ENCODE measurements at places on chromosomes 12 and 14.

GRCh38 chr12:63090716-63091115 is 60.3 kb downstream of the AVPR1A start:
- DNase-seq = no peak

GRCh38 chr12:127787544-127787943 is 479.4 kb upstream of the TMEM132C start:
- DNase-seq = no peak

DNA sequence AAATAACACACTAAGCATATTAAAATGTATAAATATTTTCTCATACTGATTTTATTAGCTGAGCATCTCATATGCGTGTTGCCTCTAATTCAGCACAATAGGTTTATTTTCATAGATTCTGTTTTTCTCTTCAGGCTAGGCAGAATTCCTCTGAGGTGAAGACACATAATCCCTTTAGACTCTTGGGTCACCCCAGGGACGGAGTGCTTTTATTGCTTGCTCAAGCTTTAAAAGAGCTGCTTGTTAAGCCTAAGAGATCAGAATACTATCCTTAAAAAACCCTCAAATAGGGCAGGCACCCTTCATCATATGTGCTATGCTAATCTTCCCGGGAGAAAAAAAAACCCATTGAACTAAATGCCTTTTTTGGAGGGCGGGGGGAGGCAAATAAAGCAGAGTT is 390.1 kb downstream of the KCNH5 start:
- DNase-seq = no peak

GRCh38 chr12:125111403-125111802 is 46.2 kb downstream of the AACS start:
- DNase-seq = no peak

- DNase-seq = no peak
Observed at GRCh38 chr12:109731231-109731731, 17.7 kb downstream of the FAM222A start.

GRCh38 chr14:32377046-32377646 is 48.0 kb downstream of the AKAP6 start:
- no peak for DNase-seq

- DNase-seq = no peak
Observed at GRCh38 chr12:38427442-38427841, 110.9 kb downstream of the ALG10B start.

DNA sequence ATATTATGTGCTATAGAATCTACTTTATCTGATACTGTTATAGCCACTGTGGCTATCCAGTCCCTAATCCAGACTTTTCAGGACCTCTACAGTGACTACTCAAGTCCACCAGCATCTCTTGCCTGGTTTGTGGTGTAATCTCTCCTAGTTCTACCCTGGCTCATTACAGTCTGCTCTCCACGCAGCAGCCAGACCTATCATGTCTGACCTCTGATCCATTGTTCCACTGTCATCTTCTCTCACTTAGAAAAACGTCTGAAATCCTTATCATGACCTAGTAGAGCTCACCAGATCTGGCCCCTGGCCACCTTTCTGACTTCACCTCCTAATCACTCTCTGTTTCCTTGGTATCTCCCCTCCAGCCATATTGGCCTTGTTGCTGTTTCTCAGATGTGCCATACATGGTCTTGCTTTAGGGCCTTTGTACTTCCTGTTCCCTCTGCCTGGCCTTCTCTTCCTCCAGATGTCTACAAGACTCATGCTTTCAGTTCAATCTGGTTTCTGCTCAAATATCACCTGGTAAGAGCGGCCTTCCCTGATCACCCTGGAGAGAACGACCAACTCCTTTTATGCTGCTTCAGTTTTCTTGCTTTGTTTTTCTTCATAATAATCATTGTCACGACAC is 475.5 kb downstream of the AACS start:
- DNase-seq = no peak

DNA sequence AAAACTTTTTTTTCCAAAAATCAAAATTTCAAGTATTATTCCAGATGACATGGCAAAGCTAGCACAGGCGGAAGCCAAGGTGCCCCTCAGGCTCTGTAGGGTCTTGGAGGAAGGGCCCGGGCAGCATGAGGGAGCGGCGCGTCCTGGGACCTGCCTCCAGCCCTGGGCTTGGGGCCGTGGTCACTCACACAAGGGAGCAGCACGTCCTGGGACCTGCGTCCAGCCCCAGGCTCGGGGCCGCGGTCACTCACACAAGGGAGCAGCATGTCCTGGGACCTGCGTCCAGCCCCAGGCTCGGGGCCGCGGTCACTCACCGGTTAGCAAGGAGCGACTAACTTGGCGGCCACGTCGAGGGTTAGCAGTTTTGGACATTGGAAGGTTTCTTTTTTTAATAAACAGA is 11.9 kb upstream of the GOLGA3 start:
- DNase-seq = no peak

- DNase-seq = no peak
Observed at GRCh38 chr12:114479831-114480230, 73.9 kb upstream of the TBX5 start.

DNA sequence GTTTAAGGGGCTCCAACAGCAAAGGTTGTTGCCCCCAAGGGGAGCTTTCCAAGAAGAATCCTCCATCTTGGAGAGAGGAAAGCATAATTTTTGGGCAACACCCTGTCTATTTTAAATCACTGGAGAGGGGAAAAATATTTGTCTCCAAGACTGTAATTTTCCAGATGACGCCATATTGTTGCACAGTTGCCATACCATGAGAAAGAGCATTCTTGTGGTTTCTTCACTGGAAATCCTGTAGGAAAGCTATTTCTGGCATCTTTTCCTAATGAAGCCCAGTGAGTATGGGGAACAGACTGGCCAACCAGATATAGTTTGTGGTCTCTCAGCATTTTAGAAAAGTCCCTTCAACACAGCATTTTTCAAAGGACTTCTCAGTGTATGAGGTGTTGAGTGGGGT is 88.1 kb upstream of the MANSC4 start:
- DNase-seq = no peak

- DNase-seq = no peak
Observed at GRCh38 chr12:32834122-32834521, 62.5 kb downstream of the PKP2 start.

- no peak for DNase-seq
Observed at GRCh38 chr14:76191297-76191696, 39.6 kb downstream of the GPATCH2L start.

DNA sequence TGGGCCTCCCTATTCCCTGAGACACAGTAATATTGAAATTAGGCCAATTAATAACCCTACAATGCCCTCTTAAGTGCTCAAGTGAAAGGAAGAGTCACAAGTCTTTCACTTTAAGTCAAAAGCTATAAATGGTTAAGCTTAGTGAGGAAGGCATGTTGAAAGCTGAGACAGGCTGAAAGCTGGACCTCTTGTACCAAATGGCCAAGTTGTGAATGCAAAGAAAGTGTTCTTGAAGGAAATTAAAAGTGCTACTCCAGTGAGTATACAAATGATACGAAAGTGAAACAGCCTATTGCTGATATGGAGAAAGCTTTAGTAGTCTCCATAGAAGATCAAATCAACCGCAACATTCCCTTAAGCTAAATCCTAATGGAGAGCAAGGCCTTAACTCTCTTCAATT is 140.8 kb downstream of the PTCSC3 start:
- DNase-seq = no peak

Measured in NCI-H1105 (cell line).